ENCODE measurements at places on chromosomes 13 and 19.

DNA sequence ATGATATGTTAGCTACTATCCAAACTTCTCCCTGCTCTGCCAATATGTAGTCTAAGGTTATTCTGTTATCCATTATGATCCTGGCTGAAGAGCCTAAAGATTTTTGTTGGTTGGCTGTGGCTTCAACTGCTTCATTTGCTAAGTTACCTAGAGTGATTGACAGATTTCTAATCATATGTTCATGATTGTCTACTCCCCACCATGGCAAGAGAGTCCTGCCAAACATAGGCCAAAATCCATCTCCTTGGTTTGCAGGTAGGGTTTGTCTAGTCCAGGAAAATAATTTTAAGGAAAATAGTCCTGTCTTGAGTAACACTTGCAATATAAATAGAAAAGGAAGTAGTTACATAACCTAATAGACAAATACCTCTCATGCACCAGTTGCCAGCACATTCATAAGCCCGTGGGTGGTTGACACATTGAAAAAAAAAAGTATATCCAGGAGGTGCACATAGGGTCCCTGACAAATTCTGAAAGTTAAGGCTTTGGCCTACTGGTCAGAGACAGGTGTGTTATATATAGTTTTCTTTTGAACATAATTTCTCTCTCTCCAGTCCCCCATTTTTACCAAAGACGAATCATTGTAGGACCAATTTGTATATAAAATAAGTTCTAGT is 5.4 kb upstream of the CBY2 start:
- no peak for DNase-seq

DNA sequence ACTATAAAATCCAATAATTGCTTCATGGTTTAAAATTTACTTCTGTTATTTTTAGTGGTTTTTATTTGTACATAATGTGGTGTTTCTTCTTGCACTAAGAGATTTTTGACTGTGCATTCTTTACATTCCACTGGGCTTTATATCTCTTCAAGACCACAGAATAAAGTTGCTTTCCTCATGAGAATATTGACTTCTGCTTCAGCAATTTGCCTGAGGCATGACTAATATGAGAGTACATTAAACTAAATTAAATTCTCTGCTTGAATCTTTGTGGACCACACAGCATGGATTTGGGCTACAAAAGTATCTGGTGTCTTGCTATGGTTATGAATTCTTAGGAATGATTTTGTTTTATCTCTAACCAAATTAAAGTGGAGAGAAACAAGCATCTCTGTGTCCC is 1463.4 kb upstream of the PCDH20 start:
- DNase-seq = peak; percentile 39

GRCh38 chr13:113428871-113429607 is 24.2 kb downstream of the ADPRHL1 start:
- no peak for DNase-seq

DNA sequence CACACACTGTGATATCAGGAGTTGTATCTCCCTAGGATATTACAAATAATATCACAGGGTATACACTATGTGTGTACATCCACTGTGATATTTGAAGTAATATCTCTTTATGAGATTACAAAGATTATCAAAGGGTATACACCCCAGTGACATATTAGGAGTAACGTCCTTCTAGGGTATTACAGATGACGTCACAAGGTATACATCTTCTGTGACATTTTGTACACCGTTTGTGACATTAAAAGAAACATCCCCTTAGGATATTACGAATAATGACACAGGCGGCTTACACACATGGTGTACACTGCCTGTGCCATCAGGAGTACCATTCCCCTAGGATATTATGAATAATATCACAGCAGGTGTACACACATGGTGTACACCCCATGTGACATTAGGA is 13.4 kb upstream of the RGCC start:
- DNase-seq = no peak

DNA sequence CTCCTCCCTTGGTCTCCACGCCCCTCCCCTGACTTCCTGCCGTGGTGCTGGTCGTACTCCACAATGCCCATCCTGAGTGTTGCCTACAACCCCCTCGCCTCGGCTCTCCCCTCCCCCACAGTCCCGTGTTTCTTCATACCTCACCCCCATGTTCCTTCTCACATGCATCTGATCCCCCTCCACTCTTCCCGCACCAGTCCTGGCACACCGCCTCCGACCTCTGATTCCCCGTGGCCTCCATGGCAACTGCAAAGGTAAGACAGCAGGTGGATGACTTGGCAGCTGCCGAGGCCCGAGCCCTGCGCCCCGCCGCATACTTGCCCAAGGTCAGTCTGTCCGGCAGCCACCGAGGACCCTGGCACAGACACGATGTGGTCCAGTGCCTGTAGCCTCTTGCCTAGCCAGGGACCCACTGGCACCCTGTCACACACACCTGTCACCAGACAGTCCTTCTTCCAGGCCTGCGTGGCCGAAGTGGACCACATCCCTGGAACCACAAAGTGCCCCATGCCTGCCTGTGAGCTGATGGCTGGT is 16.1 kb upstream of the SDHAF1 start:
- no peak for DNase-seq

DNA sequence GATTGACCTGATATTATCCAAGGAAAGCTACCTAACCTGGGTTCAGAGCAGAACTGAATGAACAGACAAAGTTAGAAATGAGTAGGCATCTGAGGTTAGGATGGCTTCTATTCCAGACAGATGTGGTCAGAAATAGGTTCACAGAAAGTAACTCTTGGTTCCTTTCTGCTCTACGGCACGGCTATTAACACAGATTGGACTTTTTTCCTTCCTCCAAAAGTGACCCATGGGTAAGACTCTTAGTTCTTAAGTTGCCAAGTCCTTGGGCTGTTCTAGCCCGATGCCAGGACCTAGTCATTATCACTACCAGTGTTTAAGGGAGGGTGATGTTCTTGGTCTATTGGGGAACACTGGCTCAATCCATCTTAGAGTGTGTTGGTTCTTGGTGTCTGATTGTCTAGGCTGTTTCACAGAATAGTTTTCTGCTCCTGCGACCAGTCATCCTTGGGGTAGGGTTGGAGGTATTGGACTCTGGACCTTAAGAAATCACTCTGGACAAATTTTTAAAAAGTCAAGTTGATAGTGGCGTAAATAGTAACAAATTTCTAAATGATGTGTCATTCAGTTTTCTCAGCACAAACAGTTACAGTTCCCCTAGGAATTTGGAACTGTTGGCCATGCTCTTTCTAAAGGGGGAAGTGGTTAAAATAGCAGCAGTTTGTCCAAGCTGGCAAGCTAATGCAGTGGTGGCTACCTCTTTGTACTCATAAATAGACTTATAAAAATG is 60.1 kb upstream of the MYCBP2 start:
- no peak for DNase-seq

GRCh38 chr13:77313923-77314322 is 13.0 kb downstream of the MYCBP2 start:
- no peak for DNase-seq

DNA sequence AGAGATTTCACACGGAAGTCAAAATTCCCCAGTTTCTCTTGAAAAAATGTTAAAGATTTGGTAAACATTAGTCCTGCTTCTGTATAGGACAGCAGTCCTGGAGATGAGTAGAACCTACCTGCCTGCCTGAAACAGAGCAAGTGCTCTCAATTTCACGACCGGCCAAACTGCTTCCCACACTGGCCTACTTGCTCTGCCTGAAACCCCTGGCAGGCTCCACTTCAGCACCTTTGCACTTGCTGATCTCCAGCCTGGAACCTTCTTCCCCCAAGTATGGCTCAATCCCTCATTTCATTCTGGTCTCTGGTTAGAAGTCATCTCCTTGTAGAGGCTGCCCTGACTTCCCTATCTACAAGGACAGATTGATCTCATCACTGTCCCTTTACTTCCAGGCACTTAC is 271.4 kb downstream of the DLEU7 start:
- no peak for DNase-seq

DNA sequence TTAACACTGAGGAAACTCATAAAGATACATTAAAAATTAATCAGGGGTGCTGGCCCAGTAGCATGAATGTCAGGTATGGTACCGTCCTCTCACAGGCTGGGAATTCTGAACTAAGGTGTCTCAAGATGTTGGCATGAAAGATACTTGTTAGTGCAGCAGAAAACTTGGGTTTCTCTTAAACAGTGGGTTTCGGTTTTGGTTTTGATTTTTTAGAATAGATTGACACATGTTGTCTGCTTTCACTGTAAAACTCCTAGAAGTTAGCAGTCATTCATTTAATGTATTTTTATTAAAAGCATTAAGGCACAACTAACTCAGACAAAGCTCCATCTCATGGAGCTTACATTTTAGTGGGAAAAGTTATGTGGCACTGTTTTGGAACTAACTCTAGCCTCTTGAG is 3.5 kb upstream of the OBI1 start:
- no peak for DNase-seq
